Fibroblast of skin of right biceps (primary cell): ENCODE measurements at places on chromosomes 7 and 10.

GRCh38 chr7:154753226-154753625, 249.7 kb downstream of the PAXIP1 start:
- no peak for DNase-seq

DNA sequence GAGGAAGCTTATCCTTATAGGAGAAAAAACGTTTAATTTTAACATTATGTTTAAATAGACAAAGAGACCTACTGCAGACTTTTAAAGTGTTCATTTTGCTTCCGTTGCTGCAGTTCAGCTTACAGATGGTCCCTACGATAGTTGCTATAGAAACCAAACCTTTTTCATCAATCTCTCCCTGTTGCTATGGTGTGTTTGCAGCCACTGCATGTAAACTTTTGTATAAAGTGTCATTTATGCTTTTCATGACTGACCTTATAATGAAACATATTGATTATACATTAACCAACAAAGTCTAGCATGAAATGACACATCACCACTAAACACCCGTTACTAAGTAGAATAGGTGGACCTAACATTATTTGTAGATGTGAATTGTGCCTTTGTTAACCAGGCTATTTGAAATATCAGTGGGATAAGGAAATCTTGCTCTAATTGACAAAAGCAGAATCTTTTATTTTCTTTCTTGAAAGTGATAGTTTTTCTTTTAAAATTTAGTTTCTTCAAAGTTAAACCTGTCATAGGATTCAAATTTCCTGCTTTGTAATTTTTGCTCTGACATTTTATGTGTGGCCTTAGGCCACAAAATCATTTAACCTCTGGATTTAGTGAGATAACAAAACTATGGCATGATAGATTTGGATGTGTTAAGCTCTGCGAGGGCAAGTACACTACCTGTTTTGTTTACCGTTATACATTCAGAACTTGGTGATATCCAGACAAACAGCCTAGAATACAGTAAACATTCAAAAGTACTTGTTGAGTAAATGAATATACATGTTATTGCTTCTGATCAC, 64.0 kb downstream of the CACNB2 start:
- DNase-seq, result no peak

- DNase-seq, result no peak
Measured at GRCh38 chr7:712381-713138, 13.9 kb upstream of the DNAAF5 start.

DNA sequence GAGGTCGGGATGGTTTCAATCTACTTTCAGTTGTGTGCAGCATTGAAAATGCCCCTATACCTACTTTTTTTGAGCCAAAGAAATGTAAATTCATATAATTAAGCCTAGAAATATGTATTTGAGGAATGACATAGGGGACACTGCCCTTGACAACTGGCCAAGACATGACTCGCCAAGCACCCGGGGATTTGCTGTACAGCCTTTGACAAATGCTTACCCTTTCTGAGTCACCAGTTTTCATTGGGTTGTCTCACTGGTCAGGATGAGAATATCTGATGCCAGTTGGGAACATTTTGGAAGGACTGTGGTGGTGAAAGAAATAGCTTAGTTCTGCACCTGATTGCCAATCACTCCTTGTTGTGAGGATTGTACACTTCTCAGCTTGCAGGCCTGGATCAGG, 166.8 kb upstream of the HABP2 start:
- DNase-seq, result peak; percentile 81

DNA sequence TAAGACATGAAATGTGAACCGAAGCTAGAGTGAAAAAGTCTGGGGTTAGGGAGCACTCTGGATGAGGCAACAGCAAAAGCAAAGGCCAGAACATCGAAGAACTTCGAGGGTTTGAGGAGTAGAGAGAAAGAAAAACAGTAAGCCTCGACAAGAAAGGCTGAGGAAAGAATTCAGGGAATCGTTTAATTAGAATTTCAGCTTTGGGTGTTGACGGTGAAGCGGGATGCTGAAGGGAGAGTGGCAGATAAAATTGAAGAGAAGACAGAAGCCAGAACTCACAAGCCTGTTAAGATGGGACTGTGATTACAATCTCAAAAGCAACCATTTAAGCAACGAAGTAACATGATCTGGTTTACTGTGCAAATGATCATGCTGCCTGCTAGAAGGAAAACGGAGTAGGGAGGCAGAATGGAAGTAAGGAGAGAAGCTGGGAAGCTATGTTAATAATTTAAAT, 2.1 kb downstream of the TRDMT1 start:
- DNase-seq, result peak; percentile 70
